ENCODE measurements at places on chromosomes 4 and X.

- no peak for DNase-seq
These were observed 102.6 kb downstream of the LHFPL1 start for GRCh38 chrX:112577146-112577545.

- DNase-seq: no peak
These were observed 80.2 kb downstream of the SCD5 start for GRCh38 chr4:82718162-82718940.

DNA sequence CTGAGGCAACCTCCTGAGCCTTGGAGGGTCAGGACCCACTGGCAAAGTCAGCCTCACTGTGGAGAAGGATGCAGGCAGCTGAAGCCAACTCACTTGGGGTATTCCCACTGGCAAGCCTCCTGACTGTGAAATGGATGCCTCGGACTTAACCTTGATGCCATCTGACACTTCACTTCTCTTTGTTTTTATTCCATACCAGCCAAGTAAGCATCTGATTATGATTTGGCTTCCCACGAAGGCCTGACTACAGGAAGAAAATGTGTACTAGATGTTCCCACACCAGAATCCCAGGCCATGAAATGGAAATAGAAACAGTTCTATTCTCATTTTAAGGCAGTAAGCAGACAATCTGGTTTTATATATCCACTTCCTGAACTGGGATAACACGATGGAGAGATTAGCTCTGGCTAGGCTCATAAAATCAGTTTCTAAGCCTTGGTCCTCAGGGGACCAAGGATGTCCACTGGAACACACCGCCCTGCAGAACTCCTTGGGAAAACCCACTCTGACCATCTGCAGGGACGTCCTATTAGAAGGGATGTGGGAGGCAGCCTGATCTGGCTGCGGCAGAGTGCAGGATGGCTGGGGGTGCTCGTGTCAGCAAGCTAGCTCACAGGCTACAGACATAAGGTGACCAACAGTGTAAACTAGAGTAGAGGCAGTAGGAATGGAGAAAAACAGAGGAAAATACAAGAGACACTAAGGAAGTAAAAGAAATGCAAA is 89.3 kb downstream of the TSPAN5 start:
- no peak for DNase-seq

DNA sequence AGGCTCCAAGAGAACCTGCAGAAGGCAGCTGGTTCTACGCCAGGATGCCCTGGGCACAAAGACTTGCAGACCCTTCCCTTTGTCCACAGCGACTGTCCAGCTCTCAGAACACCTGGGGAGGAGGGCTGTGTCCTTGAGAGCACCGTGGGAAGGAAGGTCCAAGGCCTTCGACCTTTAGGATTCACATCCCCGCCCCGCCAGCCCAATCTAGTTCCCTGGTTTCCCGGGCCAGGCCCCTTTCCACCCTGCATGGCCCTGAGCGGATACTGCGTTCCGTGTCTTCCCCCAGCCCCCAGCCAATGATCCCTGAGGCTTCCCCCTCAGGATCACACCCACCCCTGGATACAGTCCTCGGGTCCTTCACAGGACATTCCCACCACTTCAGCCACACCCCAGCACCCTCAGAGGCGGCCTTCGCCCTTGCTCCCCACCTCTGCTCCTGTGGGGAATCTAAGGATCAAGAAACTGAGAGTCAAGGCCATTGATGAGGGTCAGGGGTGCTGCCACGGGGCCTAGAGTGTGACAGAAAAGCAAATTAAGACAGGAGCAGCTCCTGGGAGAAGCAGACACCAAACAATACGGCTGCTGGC is 9.1 kb downstream of the ABCD1 start:
- DNase-seq: no peak

DNA sequence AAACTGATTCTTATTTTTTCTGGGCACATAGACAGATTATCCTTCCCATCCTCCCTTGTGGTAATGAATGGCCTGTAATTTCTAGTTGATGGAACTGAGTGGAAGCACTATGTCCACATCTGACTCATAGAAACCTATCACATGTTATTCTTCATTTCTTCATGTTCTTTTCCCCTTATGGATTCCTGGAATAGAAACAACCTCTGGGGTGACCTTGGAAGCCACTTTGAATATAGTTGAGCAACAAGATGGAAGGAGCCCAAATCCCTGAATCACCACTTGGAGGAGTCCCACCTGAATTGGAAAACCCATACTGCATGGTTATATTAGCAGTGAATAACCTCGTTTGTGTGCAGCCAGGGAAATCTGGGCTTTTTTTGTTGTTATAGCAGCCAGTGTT is 137.8 kb downstream of the MID1IP1 start:
- no peak for DNase-seq

GRCh38 chrX:7143941-7144525 is 3.5 kb upstream of the STS start:
- DNase-seq: no peak

DNA sequence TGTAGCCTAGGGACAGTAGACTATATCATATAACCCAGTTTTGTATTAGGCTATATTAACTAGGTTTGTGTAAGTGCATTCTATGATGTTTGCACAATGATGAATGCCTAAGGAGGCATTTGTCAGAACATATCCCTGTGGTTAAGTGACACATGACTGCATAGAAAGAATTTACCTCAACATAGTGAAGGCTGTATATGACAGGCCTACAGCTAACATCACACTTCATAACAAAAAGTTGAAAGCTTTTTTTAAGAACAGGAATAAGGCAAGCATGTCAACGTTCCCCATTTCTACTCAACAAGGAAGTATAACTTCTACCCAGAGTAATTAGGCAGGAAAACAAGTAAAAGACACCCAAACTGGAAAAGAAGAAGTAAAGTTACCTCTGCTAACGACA is 165.9 kb upstream of the NDST4 start:
- DNase-seq: no peak

DNA sequence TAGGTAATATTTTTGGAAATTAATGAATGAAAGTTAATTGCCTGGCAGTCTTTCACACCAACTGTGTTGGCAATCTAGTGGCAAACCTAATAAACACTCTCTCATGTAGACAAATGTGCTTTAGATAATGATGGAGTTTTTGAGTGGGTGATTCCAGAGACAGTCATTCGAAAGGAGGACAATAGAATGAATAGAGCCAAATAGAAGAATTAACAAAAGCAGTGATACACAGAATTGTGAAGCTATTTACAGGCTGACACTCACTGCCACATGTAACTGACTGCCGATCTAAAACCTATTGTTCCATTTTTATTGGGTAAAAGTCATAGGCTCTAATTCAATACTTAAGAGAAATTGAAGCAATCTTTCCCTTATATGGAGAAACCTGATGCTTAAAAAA is 338.5 kb downstream of the PCDH7 start:
- DNase-seq: no peak

DNA sequence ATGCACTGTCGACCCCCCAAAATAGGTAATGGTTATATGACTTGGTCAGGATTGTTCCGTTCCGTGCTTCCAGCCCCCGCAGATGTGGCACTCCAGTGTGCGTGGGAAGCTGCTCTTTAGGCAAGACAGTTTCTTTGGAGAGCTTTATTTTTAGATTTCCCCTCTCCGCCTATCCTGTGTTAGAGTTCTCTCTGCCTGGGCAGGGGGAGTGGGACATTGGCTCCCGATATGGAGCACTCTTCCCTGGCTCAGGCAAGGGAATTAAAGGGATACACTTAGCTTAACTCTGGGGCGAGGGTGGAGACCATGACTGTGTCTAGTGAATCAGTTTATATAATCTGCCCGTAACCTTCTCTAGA is 36.0 kb downstream of the DLG3 start:
- DNase-seq: no peak

- peak; percentile 98 for DNase-seq
These were observed at the start of the genes ENOPH1 and HNRNPDL for GRCh38 chr4:82430193-82430963. Gene ENOPH1, plus strand, starts transcription at chr4:82430590. Its CDS starts 240 bp downstream, at chr4:82430830. Gene HNRNPDL, minus strand, starts transcription at chr4:82430462. Its CDS starts 772 bp downstream, at chr4:82429690.

DNA sequence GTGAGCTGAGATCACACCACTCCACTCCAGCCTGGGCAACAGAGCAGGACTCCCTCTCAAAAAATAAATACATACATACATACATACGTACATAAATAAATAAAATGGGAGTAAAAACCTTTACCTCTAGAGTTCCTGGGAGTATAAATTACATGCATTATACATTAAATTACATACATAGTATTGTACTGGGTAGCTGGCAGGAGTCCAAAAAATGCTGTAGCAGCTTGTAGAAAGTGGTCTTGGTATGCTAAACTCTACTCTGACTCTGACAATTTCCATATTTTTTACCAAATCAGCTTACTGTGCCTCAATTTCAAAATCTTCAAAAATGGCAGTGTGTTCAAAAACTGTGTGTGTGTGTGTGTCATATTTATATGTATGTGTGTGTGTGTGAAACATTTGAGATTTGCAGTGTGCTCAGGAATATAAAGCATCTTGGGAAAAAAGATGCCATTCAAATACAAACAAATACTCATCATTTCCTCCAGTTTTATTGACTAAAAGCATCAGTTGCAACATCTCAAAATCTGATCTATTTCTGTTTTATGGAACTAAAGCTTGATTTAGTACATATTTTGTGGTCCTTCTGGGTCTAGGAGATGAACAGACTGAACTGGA is 171.7 kb downstream of the SHROOM3 start:
- no peak for DNase-seq

GRCh38 chrX:17046478-17047097 is 100.1 kb downstream of the REPS2 start:
- peak; percentile 73 for DNase-seq

DNA sequence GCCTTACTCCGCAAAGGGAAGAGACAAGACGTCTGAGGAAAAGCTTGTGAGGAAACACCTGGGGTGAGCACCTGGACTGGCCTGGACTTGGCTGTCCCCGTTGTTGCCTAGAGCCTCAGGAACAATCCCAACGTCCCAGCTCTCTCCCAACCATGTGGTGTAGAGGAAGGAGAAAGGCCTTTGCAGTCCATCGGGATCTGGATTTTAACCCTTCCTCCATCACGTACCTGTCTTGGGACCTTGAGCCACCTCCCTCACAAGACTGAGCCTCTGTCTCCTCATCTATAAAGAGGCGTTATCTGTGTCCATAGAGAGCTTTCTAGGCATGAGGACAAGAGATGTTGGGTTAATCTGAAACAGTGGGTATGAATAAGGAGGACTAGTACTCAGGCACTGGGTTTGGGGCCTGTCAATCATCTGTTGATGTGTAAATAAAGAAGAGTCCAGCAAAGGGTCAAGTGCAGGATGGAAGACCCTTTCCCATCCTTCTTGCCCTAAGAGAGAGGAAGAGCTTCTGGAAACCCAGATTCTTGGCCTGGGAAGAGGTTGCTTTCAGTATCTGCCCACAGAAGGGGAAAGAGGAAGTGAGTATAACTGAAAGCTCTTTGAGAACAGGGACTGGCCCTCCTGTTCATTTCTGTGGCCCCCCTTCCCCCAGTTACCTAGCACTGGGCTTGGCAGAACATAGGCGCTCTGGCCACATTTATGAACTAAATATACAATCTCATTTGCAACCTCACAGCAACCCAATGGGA is 137.1 kb downstream of the PJA1 start:
- no peak for DNase-seq

- peak; percentile 84 for DNase-seq
These were observed 102.5 kb downstream of the ZNF518B start for GRCh38 chr4:10354746-10355145.

GRCh38 chr4:96691521-96691920 is 851.6 kb downstream of the PDHA2 start:
- DNase-seq: no peak

DNA sequence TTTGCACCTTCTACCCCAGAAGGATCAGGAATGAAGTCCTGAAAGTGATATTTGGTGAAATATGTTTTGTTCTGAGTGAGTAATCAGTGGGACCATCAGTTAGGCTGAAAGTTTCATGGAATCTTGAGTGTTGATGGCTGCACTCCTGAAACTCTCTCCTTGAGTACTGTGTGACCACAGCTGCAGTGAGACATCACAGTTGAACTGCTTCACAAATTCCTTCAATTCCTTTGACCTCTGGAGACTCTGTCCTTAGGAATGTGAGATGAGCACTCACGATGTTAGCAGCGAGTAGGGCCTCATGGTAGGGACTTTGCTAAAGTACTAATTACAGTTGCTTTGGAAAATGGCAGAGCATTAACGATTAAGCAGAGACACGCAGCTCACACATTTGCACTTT is 142.9 kb upstream of the SLC4A4 start:
- no peak for DNase-seq

- DNase-seq: no peak
These were observed 36.9 kb downstream of the WDR17 start for GRCh38 chr4:176102414-176103063.

- DNase-seq: no peak
These were observed 313.8 kb upstream of the GATB start for GRCh38 chr4:152074573-152074972.

DNA sequence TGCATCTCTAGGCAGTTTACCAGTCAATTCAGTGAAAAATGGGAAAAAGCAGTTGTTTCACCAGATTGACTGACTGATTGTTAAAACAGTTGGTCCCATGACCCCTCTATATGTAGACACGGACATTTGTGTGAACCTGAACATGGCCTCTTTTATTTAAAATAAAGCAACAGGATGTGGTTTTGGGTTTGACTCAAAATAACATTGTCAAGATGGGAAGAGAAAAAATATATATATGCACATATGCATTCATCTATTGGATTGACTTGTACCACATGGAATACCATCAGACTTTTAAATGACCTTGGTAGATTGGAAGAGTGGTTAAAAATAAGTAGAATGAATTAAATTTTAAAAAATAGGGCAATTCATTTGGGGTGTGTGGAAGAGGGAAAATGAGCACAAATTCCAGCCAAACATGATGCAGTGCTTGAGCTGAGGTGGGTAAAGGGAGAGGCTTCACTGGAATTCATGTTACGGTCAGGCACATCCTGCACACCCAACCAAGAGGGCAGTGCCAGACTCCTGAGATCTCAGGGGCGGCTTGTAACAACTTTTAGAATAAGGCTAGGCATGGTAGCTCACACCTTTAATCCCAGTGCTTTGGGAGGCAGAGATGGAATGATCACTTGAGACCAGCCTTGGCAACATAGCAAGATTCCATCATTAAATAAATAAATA is 560.7 kb upstream of the TENM3 start:
- no peak for DNase-seq

DNA sequence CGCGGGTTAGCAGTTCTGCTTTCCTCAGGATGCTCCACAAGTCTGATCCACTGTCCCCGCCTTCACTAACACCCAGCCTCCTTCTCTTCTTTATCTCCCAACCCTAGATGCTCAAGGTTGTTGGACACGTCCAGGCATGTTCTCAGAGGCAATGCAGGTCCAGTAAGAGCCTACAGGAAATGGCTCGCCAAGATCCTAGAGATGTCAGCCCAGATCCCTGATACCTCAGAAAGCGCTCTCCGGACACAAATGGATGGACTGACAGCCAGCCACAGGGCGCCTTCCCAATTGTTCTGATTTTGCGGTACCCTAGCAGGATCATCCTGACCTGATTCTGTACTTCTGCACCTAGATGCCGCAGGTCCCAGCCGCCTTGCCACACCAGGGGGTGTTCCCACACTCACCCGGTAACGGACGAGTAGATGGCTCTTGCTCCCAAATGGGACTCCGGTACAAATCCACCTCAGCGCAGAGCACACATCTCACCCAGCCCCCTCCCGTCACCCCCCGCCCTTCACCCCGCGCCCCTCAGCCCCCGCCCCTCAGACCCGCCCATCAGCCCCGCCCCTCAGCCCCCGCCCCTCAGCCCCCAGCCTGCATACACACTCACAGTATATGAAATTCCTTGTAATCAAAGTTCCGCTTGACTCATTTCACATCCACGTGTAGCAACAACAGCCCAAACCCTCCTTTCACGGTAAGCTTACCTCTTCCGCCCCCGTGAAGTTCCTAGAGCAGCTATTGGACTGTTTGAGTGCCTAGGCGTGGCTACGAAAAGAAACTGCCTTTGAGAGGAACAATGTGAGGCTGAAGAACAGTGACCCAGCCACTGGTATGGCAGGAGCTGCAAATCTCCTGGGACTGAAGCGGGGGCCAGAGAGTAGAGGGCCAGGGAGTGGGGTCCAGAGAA is at the start of gene EDA2R:
EDA2R (minus strand) TSS at position 488 of the 910 bp plus-strand sequence. CDS start 23,058 bp downstream, outside the sequence.
- DNase-seq: no peak

- DNase-seq: no peak
These were observed 72.6 kb upstream of the SLC4A4 start for GRCh38 chr4:71266090-71266794.
